Fibroblast of skin of right quadriceps (primary cell): ENCODE measurements at places on chromosomes 11 and 22.

DNA sequence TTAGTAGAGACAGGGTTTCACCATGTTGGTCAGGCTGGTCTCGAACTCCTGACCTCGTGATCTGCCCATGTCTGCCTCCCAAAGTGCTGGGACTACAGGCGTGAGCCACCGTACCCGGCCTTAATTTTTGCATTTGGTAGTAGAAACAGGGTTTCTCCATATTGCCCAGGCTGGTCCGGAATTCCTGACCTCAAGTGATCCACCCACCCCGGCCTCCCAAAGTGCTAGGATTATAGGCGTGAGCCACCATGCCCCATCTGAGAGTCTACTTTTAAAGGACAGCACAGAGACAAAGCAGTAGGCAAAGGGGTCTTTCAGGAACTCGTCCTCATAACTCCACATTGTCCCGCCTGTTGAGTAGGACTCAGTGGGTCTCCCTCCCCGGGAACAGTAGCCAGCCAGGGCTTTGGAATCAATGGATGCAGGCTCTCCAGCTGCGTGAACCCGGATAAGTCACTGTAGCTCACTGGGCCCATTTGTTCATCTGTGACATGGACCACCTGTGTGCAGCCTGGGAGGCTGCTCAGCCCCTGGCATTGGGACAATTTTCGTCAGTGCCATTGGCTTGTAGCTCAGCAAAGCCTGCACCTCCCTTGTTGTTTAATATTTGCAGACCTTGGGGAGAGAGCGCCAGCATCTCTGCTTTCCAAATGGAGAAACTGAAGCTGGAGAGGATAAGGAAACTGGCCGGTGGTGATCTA lies 86.1 kb downstream of the ARHGAP8 start:
- no peak for DNase-seq

DNA sequence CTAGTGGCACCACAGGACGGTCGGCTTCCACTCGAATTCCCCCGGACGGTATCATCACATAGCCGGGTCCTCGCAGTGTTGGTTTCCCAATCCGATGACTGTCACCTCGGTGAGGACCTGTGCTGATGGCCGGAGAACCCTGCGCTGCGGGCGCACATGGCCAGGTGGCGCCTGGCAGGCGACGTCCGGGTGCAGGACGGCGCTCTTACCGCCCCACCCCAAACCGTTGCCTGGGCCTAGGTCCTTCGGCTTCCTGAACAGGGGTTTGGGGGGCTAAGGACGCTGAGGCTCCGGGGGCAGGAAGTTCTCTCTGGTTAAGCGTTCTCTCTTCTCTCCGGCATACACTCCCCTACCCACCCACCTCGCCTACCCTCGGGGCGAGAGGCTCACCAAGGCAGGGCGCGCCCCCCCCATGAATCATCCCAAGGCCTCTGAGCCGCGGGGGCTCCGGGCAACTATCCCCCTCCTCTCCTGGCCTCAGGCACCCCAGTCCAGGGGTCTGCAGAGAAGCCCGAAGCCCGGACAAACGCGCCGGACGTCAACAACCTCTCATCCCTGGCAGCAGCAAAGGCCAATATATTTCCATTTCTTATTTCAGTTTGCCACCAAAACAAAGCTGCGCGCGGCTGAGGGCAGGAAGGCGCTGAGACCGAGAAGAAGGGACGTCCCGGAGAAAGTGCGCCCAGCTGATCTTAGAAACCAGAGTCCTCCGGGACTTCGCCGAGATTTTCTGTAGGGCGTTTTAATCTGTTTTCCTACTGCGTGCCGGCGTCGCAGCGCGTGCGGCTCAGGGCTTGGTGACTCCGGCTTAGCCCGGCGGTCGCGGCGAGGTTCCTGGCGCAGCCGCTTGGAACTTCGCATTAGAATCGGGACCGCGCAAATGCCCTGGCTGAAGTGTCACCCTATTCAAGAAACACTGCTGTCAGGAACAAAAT lies 5.6 kb downstream of the ALX4 start:
- no peak for DNase-seq

GRCh38 chr11:45185228-45185729 lies 38.8 kb downstream of the PRDM11 start:
- DNase-seq: no peak

DNA sequence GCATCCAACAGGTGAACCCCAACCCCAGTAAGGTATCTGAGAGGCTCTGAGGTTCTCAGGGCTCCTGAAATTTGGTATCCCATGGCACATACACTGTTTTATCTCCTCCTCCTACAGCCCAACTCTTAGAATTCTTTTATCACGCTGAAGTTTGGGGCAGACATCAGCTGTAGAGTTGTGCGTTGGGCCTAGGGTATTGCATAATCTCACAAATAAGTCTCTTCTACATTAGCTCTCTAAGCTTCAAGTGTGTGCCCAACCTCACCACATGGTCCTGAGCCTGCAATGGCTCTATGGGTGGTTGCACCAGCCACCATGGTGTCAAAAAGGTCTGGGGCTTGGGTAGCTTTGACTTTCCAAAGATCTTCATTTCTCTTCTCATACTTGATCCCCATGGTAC lies 603.0 kb downstream of the BUD13 start:
- DNase-seq: no peak

DNA sequence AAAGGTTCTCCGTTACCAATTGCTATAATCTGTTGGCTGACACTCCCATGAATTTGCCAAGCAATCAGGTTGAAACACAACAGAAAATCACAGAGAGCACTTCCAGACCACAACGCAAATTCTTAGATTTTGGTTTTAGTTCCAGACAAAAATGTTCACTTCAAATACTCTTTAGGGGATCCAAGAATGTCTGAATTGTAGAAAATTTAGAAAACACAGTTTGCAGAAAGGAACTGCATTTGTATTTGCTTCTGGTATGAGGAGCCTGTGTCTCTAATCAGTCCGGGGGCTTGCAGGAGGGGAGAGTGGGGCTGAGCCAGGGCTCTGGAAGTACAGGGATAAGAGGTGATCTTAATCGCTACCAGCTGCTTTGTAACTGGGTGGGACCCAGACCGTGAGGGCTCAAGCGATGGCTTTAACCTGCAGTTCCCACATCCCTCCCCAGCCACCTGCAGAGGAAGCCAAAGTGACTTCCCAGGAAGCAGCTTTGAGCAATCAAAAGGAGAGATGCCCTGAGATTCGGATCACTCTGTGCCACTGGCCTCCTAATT lies 18.7 kb downstream of the SCUBE2 start:
- DNase-seq: no peak

GRCh38 chr11:898143-898511 lies 12.5 kb downstream of the CHID1 start:
- DNase-seq: peak; percentile 13

DNA sequence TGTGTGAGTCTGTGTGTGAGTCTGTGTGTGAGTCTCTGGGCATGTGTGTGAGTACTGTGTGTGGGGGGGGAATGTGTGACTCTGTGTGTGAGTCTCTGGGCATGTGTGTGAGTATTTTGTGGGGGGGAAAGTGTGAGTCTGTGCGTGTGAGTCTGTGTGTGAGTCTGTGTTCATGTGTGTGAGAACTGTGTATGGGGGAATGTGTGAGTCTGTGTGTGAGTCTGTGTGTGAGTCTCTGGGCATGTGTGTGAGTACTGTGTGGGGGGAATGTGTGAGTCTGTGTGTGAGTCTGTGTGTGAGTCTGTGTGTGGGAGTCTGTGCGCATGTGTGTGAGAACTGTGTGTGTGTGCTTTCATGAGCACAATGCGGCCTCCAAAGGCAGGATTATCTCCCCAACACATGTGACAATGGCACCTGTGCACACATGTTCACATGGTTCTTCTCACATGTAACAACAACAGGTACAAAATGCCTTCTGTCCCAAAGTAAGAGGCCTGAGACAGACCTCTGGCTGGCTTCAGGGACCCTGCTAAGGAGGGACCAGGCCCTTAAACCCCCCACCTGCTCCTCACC lies 1.6 kb downstream of the CD5 start:
- DNase-seq: no peak

- DNase-seq: no peak
Measured at GRCh38 chr11:134480136-134480712, 68.2 kb upstream of the B3GAT1 start.
